Panc1 (cell line): ENCODE measurements at places on chromosomes 2 and 18. TPM values are rescaled to one million over a fixed set of nuclear protein-coding genes. Genes with fewer than 3 reads are reported as not detected.

TMEM178A gene
- not detected for total RNA-seq

CYP1B1 gene
- total RNA-seq = 86.7 TPM

TDRD15 gene
- total RNA-seq = not detected

ERCC3 gene
- total RNA-seq = 38.0 TPM

GPR55 gene
- total RNA-seq = 0.08 TPM

CFAP53 gene
- total RNA-seq = 0.23 TPM

DNA sequence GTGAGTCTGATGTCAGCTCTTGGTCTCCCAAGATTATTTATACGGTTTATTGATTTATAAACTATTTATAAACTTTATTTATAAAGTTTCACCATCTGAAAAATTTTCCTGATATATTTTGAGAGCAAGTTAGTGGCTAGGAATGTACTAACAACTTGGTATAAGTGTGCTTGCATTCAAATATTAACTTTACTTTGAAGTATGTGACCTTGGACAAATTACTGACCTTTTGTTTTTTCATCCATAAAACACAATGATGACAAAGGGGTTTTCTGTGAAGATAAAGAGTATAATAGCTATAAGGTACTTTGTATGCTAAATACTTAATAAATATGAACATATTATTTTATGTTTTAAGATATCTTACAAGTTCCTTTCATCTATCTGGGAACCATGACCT is 221.7 kb downstream of the GCA start:
- no peak for DNase-seq

GRCh38 chr2:171545086-171545485 is 22.8 kb downstream of the CYBRD1 start:
- no peak for DNase-seq

DNA sequence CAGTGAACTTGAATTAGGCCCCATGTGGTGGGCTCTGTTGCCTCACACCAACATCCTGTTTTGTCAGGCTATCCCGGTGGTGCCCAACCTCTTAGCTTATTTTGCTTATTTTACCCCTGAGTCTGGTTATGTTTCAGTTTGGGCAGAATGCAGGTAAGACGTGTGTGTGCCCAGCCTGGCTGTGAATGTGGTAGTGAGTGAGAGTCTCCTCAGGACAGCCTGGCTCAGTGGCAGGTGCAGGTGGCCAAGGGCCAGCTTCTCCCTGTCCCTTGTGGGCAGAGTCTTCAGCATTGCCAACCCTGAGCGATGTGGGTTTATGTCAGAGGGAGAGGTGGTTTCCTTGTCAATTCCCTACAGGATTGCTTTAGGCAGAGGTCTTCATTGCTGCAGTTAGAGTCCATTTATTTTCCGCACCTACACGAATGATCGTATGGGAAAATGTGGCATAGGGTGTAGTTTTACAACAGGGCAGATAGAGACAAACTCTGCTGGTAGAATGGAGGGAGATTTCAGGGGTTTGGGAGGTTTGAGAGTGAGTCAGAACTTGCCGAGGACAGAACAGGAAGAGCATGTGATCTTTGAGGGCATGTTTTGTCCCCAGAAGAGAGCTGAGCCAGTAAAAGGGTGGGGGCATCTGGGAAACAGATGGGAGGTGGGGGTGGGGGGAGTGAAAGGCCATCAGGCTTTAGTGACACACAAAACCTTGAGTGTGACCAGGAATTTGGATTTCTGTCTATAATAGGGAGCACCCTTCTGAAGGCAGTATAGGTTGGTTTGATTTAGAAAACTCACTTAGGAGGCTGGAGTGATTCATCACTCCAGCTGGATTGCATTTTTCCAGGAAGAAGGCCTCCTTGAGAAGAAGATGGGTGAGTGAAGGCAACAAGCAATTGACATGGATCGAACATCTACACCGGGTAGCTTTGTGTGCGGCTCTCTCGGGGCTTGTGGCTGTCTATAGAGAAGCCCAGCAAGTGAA is 156.2 kb upstream of the CELF4 start:
- no peak for DNase-seq

GRCh38 chr2:161173541-161174194 is 13.4 kb downstream of the TANK start:
- no peak for DNase-seq

DNA sequence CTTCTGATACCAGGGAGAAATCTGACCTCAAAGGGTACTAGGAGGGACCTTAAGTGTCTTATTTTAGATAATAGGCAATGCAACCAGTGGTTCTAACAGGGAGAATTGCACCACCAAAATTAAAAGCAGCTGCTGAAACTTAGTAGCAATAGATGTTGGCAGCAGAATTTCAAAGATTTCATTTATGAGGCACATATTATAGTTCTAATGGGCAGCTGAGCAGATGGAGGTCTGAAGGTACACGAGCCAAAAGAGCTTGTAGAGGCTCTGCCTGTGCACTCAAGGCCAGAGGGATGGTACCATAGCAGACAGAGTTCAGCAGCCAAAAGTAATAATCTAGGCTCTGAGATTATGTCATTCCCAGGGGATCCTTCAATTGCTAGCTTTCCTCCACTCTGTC is 87.3 kb upstream of the NCKAP5 start:
- no peak for DNase-seq

DNA sequence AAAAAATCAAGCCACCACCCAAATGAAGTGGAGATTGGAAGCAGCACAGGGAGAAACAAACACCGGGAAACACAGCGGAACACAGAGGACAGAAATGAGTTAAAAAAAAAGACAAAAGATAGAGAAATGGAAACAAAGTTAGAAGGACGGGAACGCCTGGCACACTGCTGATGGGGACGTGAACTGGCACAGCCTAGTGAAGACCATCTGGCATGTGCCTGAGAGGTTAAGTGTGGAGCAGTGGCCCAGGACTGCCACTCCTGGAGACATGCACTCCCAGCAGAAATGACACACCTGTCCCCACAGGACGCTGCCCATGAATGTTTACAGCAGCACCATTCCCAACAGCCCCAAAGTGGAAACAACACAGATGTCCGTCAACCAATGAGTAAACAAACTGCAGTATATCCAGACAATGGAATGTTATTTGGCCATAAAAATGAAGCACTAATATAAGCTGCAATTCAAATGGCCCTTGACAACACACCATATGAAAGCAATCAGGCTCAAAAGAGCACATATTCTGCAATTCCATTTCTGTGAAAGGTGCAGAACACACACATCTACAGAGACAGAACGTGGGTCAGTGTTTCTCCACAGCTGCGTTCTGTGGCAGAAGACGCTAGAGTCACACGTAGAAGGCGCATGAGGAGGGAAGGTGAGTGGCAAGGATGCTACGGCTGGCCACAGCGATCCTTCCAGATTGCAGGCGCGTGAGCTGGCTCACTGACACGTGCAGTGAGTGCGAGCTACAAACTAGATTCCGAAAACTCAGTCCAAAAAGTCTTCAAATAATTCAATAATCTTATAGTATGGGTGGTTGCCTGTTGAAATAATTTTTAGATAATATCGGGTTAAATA is 24.6 kb downstream of the THAP4 start:
- no peak for DNase-seq

DNA sequence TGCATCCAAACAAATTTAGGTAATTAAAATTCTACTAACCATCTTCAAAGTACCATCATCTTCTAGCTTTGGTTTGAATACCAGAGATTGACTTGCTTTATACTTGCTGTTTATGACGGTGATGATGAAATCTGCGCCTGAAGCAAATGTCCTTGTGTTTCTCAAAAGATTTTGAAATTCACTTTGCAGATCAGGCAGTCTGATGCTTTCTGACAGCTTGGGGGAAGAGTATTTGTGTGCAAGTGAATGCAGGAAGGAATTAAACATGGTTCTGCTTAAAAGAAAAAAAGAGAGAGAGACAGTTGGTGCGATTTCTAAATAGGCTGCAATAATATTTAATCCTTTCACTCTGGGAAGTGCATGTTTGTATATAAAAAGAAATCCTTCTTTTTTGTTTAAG is 29.6 kb downstream of the CSRNP3 start:
- no peak for DNase-seq

- DNase-seq = no peak
These were observed 29.9 kb upstream of the ALKAL2 start for GRCh38 chr2:317501-318424.

DNA sequence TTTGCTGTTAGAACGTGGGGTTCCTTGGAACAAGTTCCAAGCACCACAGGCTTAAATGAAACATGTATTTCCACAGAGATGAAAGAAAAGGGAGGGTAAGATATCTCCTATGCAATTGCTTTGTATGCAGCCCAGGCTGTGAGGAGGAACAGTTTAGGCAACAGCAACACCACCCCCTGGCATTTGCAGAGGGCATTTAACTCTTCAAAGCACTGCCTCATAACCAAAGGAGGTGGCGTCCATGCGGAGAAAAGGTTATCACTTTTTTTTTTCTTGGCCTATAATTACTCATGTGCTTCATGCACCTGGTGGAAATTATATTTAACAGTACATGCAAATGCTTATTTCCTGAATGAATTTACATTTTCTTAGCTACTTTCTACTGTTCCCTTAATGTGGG is 286.0 kb downstream of the LPIN1 start:
- no peak for DNase-seq

DNA sequence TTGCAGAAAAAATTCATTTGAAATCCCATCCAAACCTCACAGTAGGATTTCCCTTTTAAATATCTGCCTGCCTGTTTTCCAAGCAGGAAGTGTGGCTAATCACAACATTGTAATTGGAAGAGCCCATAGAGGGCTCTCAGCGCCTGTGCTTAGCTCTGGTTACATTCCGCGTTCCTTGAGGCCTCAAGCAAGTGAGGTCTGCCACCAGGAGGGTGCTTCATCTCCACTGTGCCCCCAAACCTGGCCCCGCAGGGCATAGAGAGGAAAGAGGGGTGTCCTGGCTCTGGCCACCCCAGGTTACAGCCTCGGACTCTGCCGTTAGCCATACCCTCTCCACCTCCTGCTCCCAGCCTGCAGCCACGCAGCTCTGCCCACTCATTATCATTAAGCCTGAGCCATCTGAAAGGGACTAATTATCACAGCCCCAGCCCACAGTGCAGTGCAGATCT is 214.8 kb downstream of the SP3 start:
- DNase-seq = no peak

DNA sequence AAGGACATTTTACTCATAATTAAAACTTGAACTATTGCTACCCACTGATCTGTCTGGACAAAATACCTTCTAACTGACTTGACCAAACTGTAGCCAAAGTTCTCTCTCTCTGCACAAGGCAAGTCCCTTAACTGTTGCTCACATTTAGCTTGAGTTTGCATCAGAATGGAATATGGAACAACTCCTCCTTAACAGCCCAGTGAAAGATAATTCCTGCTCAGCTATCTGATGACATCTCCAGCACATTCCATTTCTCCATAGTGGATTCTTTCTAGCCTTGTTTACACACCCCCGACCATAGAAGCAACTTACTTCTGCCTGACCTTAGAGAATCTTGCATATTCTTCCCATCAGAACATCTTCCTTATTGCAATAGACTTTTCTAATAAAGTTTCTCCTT is 317.2 kb upstream of the CDH2 start:
- no peak for DNase-seq

DNA sequence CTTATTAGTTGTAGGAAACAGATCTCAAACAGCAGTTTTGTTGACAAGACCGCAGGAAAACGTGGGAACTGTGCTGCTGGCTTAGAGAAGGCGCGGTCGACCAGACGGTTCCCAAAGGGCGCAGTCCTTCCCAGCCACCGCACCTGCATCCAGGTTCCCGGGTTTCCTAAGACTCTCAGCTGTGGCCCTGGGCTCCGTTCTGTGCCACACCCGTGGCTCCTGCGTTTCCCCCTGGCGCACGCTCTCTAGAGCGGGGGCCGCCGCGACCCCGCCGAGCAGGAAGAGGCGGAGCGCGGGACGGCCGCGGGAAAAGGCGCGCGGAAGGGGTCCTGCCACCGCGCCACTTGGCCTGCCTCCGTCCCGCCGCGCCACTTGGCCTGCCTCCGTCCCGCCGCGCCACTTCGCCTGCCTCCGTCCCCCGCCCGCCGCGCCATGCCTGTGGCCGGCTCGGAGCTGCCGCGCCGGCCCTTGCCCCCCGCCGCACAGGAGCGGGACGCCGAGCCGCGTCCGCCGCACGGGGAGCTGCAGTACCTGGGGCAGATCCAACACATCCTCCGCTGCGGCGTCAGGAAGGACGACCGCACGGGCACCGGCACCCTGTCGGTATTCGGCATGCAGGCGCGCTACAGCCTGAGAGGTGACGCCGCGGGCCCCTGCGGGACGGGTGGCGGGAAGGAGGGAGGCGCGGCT is at the start of gene TYMS:
TYMS (plus strand) TSS at position 343 of the 690 bp plus-strand sequence; CDS start at position 433, 90 bp downstream.
- no peak for DNase-seq

GRCh38 chr18:45916302-45916701 is 50.8 kb downstream of the EPG5 start:
- no peak for DNase-seq

- DNase-seq = no peak
These were observed 657.5 kb upstream of the CDH7 start for GRCh38 chr18:65093346-65093745.

GRCh38 chr2:227192491-227192890 is 28.1 kb downstream of the COL4A3 start:
- DNase-seq = no peak

GRCh38 chr2:236554629-236555282 is 14.9 kb upstream of the ACKR3 start:
- no peak for DNase-seq

DNA sequence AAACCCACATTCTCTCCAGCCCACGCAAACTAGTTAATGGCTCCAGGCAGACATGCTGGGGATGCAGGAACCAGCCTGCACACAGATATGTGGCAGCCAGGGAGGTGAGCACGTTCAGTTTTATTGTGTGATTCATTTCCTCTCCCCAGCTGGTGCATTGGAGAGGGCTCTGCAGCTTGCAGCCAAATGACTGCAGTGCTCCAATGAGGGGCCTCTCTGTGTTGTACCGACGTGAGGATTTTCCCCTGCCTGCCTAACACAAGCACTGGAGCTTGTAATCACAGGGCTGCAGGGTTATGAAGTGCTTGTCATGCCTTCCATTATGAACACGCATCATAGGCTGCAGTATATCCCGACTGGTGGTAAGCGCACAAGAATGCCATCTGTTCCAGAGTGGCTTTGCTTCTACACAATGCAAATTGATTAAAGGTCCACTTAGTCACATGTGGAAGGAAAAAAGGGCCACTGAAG is 92.3 kb upstream of the THUMPD2 start:
- DNase-seq = no peak

DNA sequence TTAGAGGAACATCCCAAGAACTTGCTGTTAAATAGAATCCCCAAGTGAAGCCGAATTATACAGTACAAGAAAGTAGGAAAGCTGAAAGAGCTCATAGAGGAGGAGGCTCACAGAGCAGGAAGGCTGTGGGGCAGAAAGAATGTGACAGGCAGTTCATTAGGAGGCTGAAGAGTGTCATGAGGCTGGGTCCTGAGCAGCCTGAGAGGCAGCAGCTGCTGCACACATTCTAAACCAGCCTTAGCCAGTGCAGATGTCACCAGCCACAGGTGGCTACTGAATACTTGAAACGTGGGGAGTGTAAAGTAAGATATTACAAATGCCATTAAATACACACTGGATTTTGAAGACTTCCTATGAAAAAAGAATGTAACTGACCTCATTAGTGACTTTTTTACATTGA is 490.2 kb upstream of the KLHL29 start:
- no peak for DNase-seq

- DNase-seq = no peak
These were observed 99.6 kb downstream of the KCTD1 start for GRCh38 chr18:26448714-26449159.

- DNase-seq = no peak
These were observed 79.3 kb upstream of the GLI2 start for GRCh38 chr2:120656273-120656950.
